ENCODE measurements at places on chromosomes 12 and 14.

DNA sequence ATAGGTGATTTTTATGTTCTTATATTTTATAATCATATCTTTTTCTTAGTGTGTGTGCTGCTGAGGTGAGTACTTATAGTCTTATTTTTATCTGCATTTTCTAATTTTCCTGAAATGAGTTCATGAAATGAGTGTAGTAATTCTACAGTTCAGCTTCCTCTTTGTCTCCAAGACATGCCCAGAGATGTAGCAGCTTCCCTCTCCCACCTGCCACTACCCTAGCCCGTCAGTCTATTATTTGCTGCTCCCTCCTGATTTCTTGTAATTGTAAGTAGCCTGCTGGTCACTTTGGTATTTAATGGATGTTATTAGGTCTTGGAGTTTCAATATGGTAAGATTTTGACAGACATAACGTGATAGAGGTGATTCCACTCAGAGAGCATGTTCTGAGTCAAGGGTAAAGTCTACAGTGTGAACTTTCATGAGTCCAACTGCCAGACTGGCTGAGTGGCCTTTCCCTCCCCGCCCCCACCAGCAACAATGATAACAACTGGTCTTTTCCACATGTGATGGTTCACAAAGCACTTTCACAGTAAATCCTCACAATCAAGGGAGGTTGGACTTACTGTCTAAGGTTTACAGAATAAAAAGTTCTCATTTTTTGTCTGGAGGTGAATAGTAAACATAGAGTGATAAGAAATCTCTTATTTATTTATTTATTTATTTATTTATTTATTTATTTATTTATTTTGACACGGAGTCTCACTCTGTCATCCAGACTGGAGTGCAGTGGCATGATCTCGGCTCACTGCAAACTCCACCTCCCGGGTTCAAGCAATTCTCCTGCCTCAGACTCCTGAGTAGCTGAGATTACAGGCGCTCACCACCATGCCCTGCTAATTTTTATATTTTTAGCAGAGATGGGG, 4.2 kb upstream of the RIPK3 start:
- DNase-seq: no peak

- no peak for DNase-seq
Measured at GRCh38 chr14:59768855-59769375, 101.7 kb downstream of the RTN1 start.

DNA sequence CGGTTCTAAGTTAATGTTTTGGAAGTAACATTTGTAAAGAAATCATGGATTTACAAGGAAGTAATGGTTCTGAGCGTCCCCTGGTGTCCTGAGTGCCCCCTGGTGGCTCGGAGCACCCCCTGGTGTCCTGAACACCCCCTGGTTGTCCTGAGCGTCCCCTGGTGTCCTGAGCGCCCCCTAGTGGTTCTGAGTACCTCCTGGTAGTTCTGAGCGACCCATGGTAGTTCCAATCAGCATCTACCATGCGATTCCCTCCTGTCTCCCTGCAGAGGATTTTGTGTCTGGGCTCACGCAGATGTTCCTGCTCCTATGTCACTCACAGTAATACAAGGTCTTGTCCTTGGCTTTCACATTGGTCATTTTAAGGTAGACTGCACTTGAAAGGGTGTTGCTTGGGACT, 1352.9 kb downstream of the TMEM121 start:
- DNase-seq: no peak

- no peak for DNase-seq
Measured at GRCh38 chr14:71659159-71659558, 273.1 kb upstream of the RGS6 start.
